ENCODE measurements at places on chromosomes 12 and 14. TPM values are rescaled to one million over a fixed set of nuclear protein-coding genes. Genes with fewer than 3 reads are reported as not detected.

- no peak for ATAC-seq
Measured at GRCh38 chr14:42806909-42807315, 1200.2 kb downstream of the LRFN5 start.

DNA sequence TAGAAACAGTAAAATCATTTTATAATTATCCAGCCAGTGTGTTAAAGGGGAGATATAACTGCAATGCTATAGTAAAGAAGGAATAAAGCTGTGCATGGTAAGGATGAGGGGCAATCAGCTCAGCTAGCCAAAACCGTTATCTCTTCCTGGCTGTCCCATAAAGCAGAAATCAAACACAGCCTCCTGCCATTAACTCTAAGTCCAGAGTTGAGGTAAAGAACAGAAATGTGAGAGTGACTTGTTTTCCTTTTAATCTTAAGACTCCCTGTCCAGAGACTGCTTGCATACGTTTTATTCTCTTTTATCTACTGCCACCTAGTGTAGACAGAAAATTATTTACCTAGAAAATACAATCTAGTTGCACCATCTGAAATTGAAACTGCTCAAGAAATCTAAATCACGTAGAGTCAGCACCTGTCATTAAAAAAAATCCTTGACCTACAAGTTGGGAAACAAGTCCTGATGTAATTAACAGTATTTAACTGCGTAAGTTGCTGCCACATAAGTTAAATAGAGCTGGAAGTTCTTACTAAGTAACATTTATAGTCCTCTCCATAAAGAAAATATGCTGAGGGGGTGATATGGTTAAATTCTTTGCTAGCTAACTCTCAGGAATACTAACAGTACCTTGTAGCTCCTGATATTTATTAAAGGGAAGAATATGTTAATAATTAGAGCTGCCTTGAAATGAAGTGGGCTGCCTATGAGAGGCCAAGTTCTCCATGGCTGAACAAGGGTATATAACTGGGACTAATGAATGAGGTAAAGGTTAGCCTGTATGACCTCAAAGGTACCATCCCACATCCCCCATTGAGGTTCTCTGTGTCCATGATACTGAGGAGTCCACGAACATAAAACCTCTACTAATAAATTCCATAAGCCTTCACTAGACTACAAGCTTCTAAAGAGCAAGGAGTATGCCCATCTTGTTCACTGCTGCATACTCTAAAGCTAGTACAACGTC, 62.7 kb downstream of the GALNT4 start:
- peak; percentile 76 for ATAC-seq

GRCh38 chr12:11834104-11834812, 184.8 kb downstream of the ETV6 start:
- ATAC-seq: no peak

DNA sequence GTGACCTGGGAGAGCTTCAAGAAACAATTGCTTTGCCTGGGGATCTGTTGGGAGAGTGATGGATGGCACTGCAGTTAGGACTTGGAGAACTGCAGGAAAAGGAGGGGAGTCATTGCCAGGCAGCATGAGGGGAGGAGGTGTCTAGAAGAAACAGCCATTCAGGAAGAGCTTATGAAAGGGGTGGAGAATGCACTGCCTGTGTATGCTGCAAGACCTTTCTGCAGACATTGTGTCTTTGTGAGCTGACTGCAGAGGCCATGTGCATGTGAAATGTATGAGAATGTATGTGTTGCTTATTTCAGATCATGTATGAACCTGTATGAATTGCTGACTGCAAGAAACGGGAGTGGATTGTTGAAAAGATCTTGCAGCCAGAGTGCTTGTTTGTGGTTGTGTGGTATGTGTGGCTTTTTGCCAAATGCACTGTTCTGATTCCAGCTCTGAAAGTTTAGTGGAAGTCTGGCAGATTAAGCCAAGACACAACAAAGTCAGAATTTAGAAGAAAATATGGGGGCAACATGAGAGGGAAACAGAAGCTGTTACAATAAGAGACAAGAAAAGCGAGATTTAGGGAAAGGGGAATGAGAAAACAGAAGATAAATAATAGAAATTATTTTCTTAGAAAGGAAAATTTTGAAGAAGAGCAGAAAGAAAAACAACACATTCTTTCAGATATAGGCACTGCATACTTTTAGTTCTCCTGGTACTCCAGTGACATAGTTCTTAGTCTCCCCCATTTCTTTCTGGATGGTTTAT, 9.8 kb upstream of the RIMKLB start:
- ATAC-seq: peak; percentile 95

DNA sequence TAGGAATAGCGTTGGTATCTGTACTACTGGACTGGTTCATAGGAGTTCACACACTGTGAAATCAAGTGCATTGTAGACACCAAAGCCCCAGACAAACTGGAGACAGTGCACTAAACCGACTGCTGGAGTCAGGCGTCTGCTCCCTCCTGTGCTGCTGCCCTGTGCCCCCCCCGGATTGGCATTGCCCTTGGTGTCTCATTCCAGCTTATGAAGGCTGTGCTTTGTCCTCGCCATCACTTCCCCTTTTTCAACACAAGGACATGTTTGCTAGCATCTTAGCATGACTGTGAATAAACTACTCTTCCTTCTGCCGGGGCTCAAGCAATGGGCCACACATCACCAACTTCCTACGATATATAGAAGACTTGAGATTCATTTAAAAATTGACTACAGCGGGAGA, 84.0 kb downstream of the TMCC3 start:
- no peak for ATAC-seq

DNA sequence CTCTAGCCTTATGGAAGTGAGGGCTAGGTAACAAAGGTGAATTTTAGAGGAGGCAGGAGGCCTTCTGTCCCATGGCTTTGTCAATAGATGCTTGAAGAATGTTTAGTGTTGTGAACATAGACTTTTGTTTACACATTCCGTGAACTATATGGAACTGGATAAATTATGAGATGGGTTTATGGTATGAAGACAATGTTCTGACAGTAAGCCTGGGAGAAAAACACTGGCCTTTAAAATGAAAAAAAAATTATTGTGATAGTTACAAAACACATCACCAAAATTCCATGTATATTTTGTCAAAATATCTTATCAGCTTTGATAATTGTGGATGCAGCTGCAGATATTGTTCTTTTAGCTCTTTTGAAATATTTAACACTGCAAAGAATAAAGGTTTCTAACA, 251.5 kb upstream of the DCN start:
- no peak for ATAC-seq

DNA sequence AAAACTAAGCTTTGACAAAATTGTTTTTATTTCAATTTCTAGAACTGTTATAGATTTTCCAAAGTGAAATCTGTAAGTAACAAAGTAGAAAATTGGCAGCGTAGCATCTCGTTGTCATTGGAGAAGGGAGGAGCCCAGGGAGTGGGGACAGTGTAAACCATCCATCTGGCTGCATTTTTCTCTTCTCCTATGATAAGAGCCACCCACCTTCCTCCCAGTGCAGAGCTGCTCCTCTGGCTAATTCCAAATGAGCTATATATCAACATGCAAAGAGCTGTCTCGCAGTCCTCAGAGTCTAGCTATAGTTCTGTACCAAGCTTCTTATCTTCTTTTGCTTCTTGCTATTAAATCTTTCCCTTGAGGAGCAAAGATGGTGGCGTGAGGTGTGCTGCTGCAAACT, 56.6 kb downstream of the SCN8A start:
- ATAC-seq: no peak

DNA sequence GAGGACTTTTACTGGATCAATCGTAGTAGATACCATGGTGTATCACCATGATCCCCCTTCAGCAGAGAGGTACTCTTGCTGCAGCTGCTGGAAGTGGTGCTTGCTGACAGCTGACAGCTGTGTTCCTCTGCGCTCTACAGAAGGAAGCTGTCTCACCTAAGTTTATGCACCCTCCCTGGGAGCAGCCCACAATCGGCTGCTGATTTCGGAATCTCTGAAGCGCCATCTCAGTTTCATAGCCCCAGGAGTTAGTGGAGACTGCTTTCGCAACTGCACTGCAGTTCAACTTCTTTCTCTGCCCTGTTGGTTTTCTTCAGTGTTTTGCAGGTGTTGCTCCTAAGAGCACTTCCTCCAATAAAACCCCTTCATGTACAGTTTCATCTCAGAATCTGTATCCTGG, 237.9 kb downstream of the PAWR start:
- ATAC-seq: peak; percentile 24

DNA sequence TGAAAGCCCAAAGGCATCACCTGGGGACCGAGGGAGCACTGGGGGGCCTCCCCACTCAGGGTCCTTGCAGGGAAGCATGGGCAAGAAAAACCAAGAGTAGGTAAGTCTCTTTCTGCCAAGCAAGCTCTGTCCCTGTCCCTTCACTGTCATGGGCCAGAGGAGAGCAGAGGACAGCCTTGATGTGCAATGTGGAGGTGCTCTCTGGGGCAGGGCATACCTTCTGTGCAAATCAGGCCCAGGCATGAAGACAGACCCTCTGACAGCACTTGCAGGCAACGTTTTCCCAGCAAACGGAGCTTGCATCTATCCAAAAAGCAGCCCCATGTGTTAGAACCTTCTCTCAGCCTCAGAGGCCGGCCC, 192.5 kb upstream of the PWP1 start:
- ATAC-seq: no peak

GRCh38 chr12:6145564-6145963, 21.1 kb upstream of the VWF start:
- no peak for ATAC-seq

DNA sequence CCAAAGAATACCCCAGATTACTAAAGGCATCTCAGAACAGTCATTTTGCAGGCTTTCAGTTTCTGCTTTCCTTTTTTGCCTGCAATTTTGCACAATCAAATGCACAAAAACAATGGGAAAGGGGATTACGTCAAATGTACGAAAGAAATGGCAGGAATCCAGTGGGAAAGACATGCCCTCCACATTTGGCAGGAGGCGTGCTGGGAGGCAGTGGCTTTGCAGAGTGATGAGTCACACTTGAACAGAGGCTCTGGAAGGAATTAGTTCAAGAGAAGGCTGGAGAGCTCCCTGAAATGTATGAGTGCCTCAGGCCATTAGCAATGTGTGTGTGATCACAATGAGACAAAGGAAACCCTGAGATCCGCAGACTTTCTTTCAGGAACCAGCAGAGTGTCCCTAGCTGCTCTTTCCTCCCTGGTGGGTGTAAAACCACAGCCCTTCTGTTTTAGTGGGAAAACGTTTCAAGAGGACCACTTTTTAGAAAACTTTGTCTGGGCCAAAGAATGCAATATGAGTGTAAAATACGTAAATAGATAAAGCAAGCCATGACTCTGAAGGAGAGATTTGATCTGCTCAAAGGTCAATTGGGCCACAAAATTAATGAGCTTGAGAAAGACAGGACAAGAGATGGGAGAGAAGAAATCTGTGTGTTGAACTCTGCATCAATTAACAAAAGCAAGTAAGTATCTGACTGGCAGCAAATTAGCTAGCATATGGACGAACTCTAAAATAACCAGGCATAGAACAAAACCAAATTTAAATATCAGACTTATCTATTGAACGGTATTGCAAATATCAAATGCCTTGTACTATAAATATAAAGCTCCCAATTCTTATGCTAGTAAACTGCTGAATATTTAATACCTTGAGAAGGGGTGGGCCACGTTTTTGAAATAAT, 155.4 kb upstream of the PDE3A start:
- ATAC-seq: peak; percentile 100

DNA sequence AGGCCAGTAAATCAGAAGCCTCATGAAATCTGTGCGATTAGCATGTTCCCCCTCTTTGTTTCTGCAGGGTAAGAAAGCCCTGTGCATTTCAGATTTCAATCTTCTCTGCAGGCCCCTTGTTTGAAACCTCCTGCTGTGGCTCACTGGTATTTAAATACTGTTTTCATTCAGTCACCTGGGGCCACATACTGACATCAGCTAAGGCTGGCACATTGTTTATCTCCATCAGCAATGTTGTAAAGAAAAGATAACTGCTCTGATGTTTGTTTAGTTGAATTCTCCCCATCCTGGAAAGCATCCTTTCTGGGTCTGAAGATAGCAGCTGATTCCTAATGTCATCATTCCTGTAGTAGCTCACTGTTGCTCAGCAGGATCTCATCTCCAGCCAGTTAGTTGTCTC, 554.9 kb downstream of the NRXN3 start:
- no peak for ATAC-seq

- ATAC-seq: no peak
Measured at GRCh38 chr12:108752387-108752786, 21.1 kb upstream of the CORO1C start.

DNA sequence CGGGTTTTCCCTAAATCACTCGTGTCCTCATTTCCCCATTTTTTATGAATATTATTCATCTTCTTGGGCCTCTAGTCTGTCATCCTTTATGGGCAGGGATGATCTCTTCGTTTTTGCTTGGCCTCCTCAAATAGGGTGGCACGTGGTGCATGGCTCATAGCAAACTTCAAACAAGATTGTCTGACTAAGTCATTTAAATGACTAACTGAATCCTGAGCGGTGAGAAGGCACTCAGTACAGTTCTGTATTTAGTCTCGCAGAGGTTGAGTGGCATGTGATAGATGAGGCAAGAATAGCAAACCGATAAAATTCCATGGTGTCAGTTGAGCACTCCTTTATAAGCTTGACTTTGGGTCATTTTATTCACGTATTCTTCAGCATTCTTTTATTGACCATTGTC, 5.7 kb upstream of the JDP2 start:
- peak; percentile 88 for ATAC-seq

DNA sequence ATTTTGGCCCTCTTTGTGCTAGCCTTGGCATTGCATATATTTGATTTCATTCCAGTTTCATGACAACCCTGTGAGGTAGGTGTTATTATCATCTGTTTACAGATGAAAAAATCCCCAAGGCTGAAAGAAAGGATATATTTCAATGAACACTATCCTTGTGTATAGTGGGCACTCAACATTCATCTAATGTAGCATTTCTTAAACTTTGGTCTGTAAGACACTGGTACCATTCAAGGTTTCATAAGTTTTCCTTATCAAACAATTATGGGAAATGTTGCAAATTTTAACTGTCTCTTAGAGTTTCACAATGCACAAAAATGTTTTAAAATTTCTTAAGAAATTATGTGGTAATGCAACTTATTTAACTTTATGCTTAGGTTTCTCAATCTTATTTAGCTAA, 44.3 kb downstream of the ATP23 start:
- ATAC-seq: no peak

PTPRB gene
- total RNA-seq: 5.1 TPM

Measured in esophagus mucosa (tissue), 1 donor.